ENCODE measurements at places on chromosomes 5 and 9. TPM values are rescaled to one million over a fixed set of nuclear protein-coding genes. Genes with fewer than 3 reads are reported as not detected.

Gene ADAMTSL1
- 1.0 TPM for total RNA-seq

Gene CA9
- total RNA-seq: 3.6 TPM

Gene MAMDC2
- total RNA-seq: 77.5 TPM

Gene WNT8A
- total RNA-seq: not detected

Gene USP20
- 21.3 TPM for total RNA-seq

Gene WDR31
- 1.7 TPM for total RNA-seq

Gene STOM
- total RNA-seq: 83.6 TPM

DNA sequence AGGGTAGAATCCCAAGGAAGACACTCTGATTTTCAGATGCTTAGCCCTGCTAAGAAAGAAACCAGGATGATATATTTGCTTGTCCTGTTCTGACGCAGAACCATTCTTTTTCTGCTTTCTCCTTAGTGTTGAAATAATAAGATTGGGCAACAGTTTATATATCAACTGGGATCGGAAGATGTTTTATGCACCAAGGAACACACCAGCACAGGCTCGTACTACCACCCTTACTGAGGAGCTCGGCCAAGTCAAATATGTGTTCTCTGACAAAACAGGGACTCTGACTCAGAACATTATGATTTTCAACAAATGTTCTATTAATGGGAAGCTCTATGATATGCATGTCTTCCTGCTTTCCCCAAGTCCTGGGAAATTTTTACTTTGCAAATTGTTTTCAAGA lies 19.0 kb upstream of the RUSC2 start:
- peaks cover 1% of the 10 kb centered on the region for H3K36me3 ChIP-seq
- H3K27ac ChIP-seq: peak overlapping the region; percentile 97
- H3K4me3 ChIP-seq: peak overlapping the region; percentile 31
- H3K4me1 ChIP-seq: peaks cover 18% of the 10 kb centered on the region
- no peak for DNase-seq

GRCh38 chr5:33975852-33976251 lies 8.6 kb downstream of the SLC45A2 start:
- H3K4me3 ChIP-seq: no peak overlapping the region
- no peaks in the 10 kb centered on the region for H3K27me3 ChIP-seq
- no peak overlapping the region for H3K27ac ChIP-seq
- no peaks in the 10 kb centered on the region for H3K36me3 ChIP-seq
- H3K4me1 ChIP-seq: peaks cover 3% of the 10 kb centered on the region

DNA sequence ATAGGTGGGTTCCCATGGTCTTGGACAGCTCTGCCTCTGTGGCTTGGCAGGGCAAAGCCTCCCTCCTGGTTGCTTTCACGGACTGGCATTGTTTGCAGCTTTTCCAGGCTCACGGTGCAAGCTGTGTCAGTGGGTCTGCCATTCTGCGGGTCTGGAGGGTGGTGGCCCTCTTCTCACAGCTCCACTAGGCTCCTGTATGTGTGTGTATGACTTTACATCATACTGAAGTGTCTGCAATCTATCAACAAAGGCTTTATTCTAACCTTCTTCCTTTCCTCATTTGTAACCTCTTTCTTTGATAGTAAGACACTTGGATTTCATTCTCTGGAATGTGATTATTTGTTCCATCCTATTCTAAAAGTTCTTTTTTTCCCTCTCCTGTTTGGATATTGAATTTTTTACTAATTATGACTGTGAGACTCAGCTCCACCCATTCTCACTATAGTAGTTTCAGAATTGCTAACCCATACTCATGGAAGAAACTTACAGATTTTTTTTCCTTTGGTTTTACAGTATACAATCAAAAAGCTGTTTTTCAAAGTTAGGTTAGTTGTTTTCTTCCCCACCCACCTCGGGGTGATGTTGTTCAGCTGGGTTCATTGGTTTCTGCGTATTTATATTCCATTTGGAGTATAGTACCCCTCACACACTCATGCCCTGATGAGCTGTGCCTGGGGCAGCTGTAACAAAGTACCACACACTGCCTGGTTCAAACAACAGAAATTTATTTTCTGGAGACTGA lies 144.6 kb upstream of the OTULINL start:
- H3K27ac ChIP-seq: no peak overlapping the region
- peaks cover 14% of the 10 kb centered on the region for H3K36me3 ChIP-seq
- H3K4me1 ChIP-seq: peaks cover 72% of the 10 kb centered on the region
- H3K27me3 ChIP-seq: no peaks in the 10 kb centered on the region

GRCh38 chr9:13791816-13792215 lies 512.3 kb upstream of the MPDZ start:
- peaks cover 17% of the 10 kb centered on the region for H3K36me3 ChIP-seq
- no peaks in the 10 kb centered on the region for H3K27me3 ChIP-seq
- H3K4me1 ChIP-seq: peaks cover 14% of the 10 kb centered on the region
- H3K4me3 ChIP-seq: no peak overlapping the region

GRCh38 chr5:74429495-74429894 lies 211.0 kb downstream of the ENC1 start:
- DNase-seq: no peak
- H3K27me3 ChIP-seq: no peaks in the 10 kb centered on the region
- peaks cover 14% of the 10 kb centered on the region for H3K4me1 ChIP-seq

- H3K4me1 ChIP-seq: no peaks in the 10 kb centered on the region
- no peak overlapping the region for H3K27ac ChIP-seq
- DNase-seq: no peak
- no peak overlapping the region for H3K4me3 ChIP-seq
- peaks cover 35% of the 10 kb centered on the region for H3K36me3 ChIP-seq
Observed at GRCh38 chr9:15182730-15183129, 124.3 kb downstream of the TTC39B start.

DNA sequence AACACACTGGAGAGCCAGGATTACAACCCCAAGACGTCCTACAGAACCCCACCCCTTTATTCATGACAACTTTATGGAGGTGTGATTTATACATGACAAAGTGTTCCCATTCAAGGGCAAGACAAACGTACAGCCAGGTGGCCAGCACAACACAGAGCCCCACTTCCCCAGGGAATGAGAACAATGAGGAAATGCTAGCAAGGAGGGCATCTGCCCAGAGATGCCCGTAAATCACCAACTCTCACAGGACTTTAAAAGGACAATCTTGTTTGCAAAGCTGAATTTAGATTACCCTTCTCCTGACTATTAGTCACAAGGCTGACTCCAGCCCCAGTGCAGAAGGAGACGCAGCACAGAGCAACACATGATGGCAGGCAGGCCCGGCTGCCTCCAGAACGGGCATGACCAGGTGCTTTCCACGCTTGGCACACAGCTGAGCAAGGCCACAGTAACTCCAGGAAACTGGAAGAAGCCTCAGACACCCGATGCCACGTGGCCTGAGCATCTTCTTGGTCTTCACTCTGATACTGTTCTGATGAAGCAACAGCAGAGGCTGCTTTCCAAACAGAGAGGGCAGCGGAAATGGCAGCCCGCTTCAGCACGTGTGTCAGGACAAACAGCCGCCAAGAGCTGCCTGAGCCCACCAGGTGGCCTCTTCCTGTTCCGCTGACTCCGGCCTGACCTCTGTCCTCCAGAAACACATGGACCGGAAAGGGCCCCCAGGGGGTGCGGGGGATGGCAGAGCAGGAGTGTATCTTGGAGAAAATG lies 51.4 kb downstream of the ROR2 start:
- no peak for DNase-seq
- H3K27ac ChIP-seq: peak overlapping the region; percentile 71
- H3K27me3 ChIP-seq: no peaks in the 10 kb centered on the region
- peak overlapping the region; percentile 2 for H3K4me3 ChIP-seq
- peaks cover 86% of the 10 kb centered on the region for H3K4me1 ChIP-seq

DNA sequence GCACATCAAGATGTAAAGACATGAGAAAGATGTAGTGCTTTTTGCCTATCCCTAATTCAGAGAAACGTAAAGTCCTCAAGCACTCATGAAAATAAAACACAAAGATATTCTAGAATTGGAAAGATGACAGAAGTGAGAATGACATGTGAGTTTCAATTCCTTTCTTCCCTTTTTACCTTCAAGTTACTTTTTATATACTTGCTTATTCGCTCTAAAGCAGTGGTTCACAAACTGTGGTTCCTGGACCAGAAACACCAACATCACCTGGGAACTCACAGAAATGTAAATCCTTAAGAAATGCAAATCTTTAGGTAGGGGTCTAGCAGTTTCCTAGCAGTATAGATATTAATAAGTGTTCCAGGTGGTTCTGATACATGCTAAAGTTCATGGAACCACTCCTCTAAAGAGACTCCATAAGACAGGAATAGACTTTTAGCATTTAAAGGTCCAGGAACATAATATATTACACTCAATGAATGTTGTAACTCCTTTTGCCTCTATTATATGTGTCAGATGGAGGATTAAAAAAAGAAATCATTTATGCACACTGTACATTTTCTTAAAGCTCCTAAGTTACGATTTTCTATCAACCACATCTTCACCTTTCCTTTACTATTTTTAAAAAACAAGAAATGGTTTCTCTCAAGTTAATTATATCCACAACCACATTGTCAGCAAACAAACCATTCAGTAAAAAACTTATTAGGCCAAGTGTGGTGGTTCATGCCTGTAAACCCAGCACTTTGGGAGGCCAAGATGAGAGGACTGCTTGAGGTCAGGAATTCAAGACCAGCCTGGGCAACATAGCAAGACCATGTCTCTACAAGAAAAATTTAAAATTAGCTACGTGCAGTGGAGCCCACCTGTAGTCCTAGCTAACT lies 39.9 kb downstream of the ERP44 start:
- DNase-seq: no peak
- H3K36me3 ChIP-seq: peaks cover 3% of the 10 kb centered on the region
- H3K4me1 ChIP-seq: peaks cover 6% of the 10 kb centered on the region
- no peak overlapping the region for H3K27ac ChIP-seq
- H3K4me3 ChIP-seq: no peak overlapping the region
- no peaks in the 10 kb centered on the region for H3K27me3 ChIP-seq

- H3K36me3 ChIP-seq: no peaks in the 10 kb centered on the region
- no peak for DNase-seq
- H3K4me3 ChIP-seq: no peak overlapping the region
- H3K4me1 ChIP-seq: peaks cover 24% of the 10 kb centered on the region
- no peak overlapping the region for H3K27ac ChIP-seq
Observed at GRCh38 chr5:56525113-56525512, 290.2 kb upstream of the MAP3K1 start.

GRCh38 chr9:137099231-137099630 lies 12.4 kb downstream of the MAN1B1 start:
- H3K36me3 ChIP-seq: peaks cover 16% of the 10 kb centered on the region
- H3K4me1 ChIP-seq: no peaks in the 10 kb centered on the region
- H3K4me3 ChIP-seq: no peak overlapping the region
- H3K27ac ChIP-seq: no peak overlapping the region
- DNase-seq: peak; percentile 81

- H3K27me3 ChIP-seq: peaks cover 19% of the 10 kb centered on the region
- H3K27ac ChIP-seq: no peak overlapping the region
- H3K36me3 ChIP-seq: no peaks in the 10 kb centered on the region
- peak; percentile 1 for DNase-seq
Observed at GRCh38 chr5:178339272-178339671, 106.7 kb upstream of the PHYKPL start.

GRCh38 chr9:123069010-123069481 lies 35.6 kb downstream of the GPR21 start:
- no peak overlapping the region for H3K4me3 ChIP-seq
- no peak for DNase-seq
- peaks cover 33% of the 10 kb centered on the region for H3K36me3 ChIP-seq
- H3K27ac ChIP-seq: peak overlapping the region; percentile 89
- H3K4me1 ChIP-seq: peaks cover 97% of the 10 kb centered on the region

DNA sequence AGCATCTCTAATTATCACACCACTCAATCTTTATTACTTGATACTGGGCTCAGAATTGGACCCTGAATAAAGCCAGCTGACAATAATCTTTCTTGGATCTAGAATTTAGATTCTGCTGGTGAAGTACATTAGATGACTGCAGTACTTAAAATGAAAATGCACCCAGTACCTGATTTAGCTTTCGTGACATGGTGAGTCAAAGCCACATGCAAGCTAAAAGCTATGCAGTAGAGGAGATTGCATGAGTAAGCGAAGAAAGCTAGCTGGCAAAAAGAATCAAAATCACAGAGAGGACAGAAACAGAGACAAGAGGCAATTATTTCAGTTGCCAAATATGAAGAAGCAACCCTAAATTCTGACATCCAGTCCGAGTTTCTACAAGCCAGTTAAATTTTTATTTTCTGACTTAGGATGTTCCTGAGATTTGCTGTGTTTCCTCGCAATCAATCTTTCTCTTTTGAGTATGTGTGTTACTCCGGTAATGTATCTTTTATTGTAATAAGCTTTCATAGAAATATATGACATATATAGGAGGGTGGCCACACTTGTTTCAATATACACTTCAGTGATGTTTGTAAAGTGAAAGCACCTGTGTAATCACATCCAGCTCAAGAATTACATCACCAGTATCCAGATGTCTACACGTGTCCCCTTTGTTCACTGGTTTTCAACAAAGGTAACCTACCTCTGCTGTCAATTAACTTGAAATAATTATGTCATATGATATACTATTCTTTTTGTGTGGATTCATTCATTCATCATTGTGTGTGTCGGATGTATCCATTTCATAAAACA lies 101.7 kb downstream of the CDH18 start:
- no peak for DNase-seq
- H3K27me3 ChIP-seq: peaks cover 3% of the 10 kb centered on the region

GRCh38 chr5:55324815-55325418 lies 17.1 kb downstream of the MTREX start:
- peaks cover 14% of the 10 kb centered on the region for H3K4me1 ChIP-seq
- H3K27me3 ChIP-seq: no peaks in the 10 kb centered on the region
- peak overlapping the region; percentile 19 for H3K27ac ChIP-seq
- peaks cover 7% of the 10 kb centered on the region for H3K36me3 ChIP-seq

DNA sequence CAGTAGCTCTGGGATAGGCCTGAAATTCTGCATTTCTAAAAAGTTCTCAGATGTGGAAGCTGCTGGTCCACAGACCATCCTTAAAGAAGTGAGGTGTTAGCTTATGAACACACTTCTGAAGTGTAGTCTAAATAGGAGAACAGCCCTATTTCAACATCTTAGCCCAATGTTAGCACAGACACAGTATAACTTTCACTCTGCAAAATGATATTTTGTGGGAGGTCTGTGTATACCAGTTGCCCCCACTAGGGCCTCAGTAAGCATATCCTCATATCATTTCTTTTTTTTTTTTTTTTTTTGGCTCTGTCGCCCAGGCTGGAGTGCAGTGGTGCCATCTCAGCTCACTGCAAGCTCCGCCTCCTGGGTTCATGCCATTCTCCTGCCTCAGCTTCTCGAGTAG lies 7.5 kb upstream of the HABP4 start:
- H3K4me1 ChIP-seq: no peaks in the 10 kb centered on the region
- H3K4me3 ChIP-seq: no peak overlapping the region
- no peaks in the 10 kb centered on the region for H3K27me3 ChIP-seq
- DNase-seq: no peak
- no peak overlapping the region for H3K27ac ChIP-seq
- no peaks in the 10 kb centered on the region for H3K36me3 ChIP-seq

Data from chondrocyte (in vitro differentiated cells).